A549 treated with GW870086 at 1 μM for 4 hours (cell line): ENCODE measurements at places on chromosomes 2 and 18. TPM values are rescaled to one million over a fixed set of nuclear protein-coding genes. Genes with fewer than 3 reads are reported as not detected.

The PDE11A gene
- 0.27 to 0.67 TPM (median 0.49 TPM) in 5 replicates for total RNA-seq

The LIMS3 gene
- total RNA-seq: not detected in 5 replicates

The UCN gene
- 1.0 to 2.5 TPM (median 1.2 TPM) in 5 replicates for total RNA-seq

The GAREM2 gene
- total RNA-seq: 6.1 to 8.5 TPM (median 7.1 TPM) in 5 replicates

The FSIP2 gene
- not detected in 5 replicates for total RNA-seq

The C2orf81 gene
- 2.2 to 4.1 TPM (median 3.2 TPM) in 5 replicates for total RNA-seq

The MC4R gene
- total RNA-seq: not detected in 5 replicates

The LAMA1 gene
- total RNA-seq: 0.13 to 0.30 TPM (median 0.15 TPM) in 5 replicates

The CWC22 gene
- 10.8 to 15.2 TPM (median 12.4 TPM) in 5 replicates for total RNA-seq

The PPP1R1C gene
- total RNA-seq: 0.83 to 2.6 TPM (median 1.8 TPM) in 5 replicates

The SLC11A1 gene
- 0.10 to 0.26 TPM (median 0.19 TPM) in 5 replicates for total RNA-seq

The DSC2 gene
- total RNA-seq: 0.65 to 1.3 TPM (median 1.1 TPM) in 5 replicates

The VIL1 gene
- total RNA-seq: 0.08 to 0.68 TPM (median 0.27 TPM) in 5 replicates

The SPATA3 gene
- total RNA-seq: not detected in 5 replicates

The SERPINB2 gene
- 0.07 TPM in 1 of 5 replicates, not detected in the others for total RNA-seq

The LOXHD1 gene
- total RNA-seq: not detected in 5 replicates

The GALNT3 gene
- total RNA-seq: 0.13 TPM in 1 of 5 replicates, not detected in the others

The TIMM21 gene
- total RNA-seq: 50.1 to 60.9 TPM (median 56.7 TPM) in 5 replicates

The ERBB4 gene
- total RNA-seq: not detected in 5 replicates

The SNORC gene
- total RNA-seq: 4.6 to 14.4 TPM (median 10.0 TPM) in 5 replicates

The ERICH2 gene
- total RNA-seq: not detected in 5 replicates

The NAT8 gene
- not detected in 5 replicates for total RNA-seq

The ASPRV1 gene
- total RNA-seq: 0.22 to 0.41 TPM (median 0.36 TPM) in 5 replicates

The RBM44 gene
- 0.23 to 0.33 TPM (median 0.24 TPM) in 4 of 5 replicates, not detected in the other for total RNA-seq

The SLC5A6 gene
- 63.5 to 74.6 TPM (median 69.6 TPM) in 5 replicates for total RNA-seq

The HAAO gene
- not detected in 5 replicates for total RNA-seq

The TMEM178A gene
- 0.15 to 0.29 TPM (median 0.28 TPM) in 3 of 5 replicates, not detected in the others for total RNA-seq

The CERKL gene
- 0.13 to 0.51 TPM (median 0.23 TPM) in 5 replicates for total RNA-seq

The UGT1A4 gene
- total RNA-seq: not detected in 5 replicates

The COLEC12 gene
- 0.02 to 0.06 TPM (median 0.03 TPM) in 4 of 5 replicates, not detected in the other for total RNA-seq

The DCDC2C gene
- 0.19 to 0.68 TPM (median 0.30 TPM) in 3 of 5 replicates, not detected in the others for total RNA-seq

The RSAD2 gene
- total RNA-seq: 0.13 to 0.30 TPM (median 0.25 TPM) in 5 replicates

The SIX2 gene
- total RNA-seq: 0.23 to 0.56 TPM (median 0.43 TPM) in 5 replicates

The TMEM169 gene
- total RNA-seq: 0.31 to 0.64 TPM (median 0.42 TPM) in 5 replicates

The GPR35 gene
- total RNA-seq: 0.62 to 1.0 TPM (median 0.71 TPM) in 5 replicates

The SESTD1 gene
- 15.4 to 23.8 TPM (median 21.5 TPM) in 5 replicates for total RNA-seq

The ZFP36L2 gene
- total RNA-seq: 27.9 to 38.2 TPM (median 36.2 TPM) in 5 replicates

The SERPINB4 gene
- 0.07 to 0.26 TPM (median 0.15 TPM) in 5 replicates for total RNA-seq

The MYO5B gene
- total RNA-seq: 8.6 to 10.0 TPM (median 8.9 TPM) in 5 replicates

The GPR45 gene
- not detected in 5 replicates for total RNA-seq

The DSG1 gene
- not detected in 5 replicates for total RNA-seq

The VAMP5 gene
- total RNA-seq: 0.28 to 0.31 TPM in 2 of 5 replicates, not detected in the others

The ARHGAP28 gene
- 0.02 to 0.08 TPM (median 0.03 TPM) in 3 of 5 replicates, not detected in the others for total RNA-seq

The KANSL1L gene
- 0.34 to 0.70 TPM (median 0.61 TPM) in 5 replicates for total RNA-seq

The PDCL3 gene
- 37.7 to 45.4 TPM (median 39.2 TPM) in 5 replicates for total RNA-seq

The TEKT4 gene
- total RNA-seq: not detected in 5 replicates

The RUFY4 gene
- 0.23 TPM in 1 of 5 replicates, not detected in the others for total RNA-seq

The SP5 gene
- not detected in 5 replicates for total RNA-seq

The MOCOS gene
- total RNA-seq: 2.8 to 4.6 TPM (median 4.4 TPM) in 5 replicates

The TUBA4B gene
- total RNA-seq: 0.13 to 0.34 TPM (median 0.19 TPM) in 3 of 5 replicates, not detected in the others

The ACMSD gene
- not detected in 5 replicates for total RNA-seq

The TUBB8B gene
- total RNA-seq: not detected in 5 replicates

The COX5B gene
- total RNA-seq: 299 to 335 TPM (median 321 TPM) in 5 replicates

The MC5R gene
- not detected in 5 replicates for total RNA-seq

The RESP18 gene
- not detected in 5 replicates for total RNA-seq

The CXCR2 gene
- total RNA-seq: not detected in 5 replicates

The PROKR1 gene
- 0.03 TPM in 1 of 5 replicates, not detected in the others for total RNA-seq

The FIGN gene
- 1.5 to 2.2 TPM (median 2.0 TPM) in 5 replicates for total RNA-seq

The SIX3 gene
- total RNA-seq: 0.39 to 0.73 TPM (median 0.71 TPM) in 5 replicates
